NCI-H2081 (cell line): ENCODE measurements at places on chromosomes 7 and 10.

DNA sequence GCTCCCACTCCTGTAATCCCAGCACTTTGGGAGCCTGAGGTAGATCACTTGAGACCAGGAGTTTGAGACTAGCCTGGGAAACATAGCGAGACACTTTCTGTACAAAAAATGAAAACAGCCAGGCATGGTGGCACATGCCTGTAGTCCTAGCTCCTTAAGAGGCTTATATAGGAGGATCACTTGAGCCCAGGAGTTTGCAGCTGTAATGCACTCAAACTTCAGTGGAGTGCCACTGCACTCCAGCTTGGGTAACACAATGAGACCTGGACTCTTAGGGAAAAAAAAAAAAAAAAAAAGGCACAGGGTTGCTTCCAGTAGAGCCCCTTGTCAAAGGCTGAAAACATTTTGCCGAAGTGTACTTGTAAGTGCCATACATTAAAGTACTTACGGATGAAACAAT is 195.3 kb downstream of the PHTF2 start:
- DNase-seq, result no peak

DNA sequence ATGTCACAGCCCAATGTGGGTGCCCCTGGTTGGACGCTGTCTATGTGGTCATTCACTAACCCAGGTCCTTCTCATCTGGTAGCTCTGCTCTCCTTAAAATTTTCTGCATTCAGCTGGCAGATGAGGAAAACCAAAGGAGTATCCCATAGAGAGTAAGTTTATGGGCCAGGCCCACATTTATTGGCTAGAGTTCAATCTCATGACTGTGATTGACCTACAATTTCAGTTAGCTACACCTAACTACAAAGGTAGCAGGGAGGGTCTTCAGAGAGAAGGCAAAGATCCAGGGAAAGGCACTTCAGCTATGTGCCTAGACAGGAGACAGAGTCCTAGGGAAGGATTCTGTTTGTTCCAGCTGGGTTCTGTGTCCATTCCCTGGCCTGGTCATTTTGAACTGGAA is 23.7 kb upstream of the PPIF start:
- no peak for DNase-seq

DNA sequence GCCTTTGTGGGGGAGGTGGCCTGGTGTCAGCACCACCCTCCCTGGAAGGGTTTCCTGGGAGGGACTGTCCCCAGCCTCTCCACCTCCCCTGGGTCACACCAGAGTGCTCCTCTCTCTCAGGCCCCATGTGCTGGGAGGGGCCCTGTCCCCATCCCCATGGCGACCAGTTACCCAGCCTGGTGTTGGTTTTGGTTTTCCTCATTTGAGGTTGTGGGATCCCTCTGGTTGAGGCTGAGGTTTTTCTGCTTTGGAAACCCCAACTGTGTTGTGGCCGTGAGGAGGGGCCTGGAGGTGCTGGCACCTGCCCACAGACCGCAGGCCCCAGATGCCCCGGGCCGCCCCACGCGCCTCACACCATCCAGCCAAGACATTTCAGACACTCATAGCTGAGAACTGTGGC is 106.3 kb downstream of the GRK5 start:
- DNase-seq, result no peak

GRCh38 chr10:110995301-110995700 is 75.9 kb downstream of the SHOC2 start:
- no peak for DNase-seq

- DNase-seq, result no peak
Observed at GRCh38 chr10:1673568-1674345, 63.6 kb downstream of the ADARB2 start.
